ENCODE measurements at places on chromosomes 5 and 9.

DNA sequence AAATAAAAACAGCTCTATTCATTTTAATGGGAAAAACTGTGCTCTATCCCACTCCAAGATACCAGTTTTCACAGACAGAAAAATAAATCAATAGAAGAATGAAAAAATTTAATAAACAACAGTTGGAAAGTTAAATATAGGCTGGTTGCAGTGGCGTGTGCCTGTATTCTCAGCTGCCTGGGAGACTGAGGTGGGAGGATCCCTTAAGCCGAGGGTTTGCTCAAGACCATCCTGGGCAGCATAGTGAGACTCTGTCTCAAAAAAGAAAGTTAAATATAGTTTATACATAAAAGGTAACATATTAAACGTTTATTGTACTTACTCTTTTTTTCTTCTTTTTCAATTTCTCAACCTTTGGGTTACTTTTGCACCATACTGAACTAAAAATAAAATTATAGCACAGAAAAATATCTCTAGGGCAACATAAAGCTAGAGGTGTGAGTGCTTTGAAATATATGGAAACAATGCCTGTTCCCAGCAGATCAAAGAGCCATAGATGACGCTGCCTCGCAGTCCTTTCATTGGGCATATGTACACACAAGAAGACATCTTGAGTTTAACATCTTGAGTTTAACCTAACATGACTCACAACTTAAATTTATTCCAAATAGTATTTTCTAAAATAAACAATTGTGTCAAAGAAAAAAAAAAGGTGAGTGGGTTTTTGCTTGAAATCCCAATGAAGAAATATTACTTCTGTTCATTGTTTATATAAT, 25.7 kb upstream of the KLF9 start:
- no peak for DNase-seq

DNA sequence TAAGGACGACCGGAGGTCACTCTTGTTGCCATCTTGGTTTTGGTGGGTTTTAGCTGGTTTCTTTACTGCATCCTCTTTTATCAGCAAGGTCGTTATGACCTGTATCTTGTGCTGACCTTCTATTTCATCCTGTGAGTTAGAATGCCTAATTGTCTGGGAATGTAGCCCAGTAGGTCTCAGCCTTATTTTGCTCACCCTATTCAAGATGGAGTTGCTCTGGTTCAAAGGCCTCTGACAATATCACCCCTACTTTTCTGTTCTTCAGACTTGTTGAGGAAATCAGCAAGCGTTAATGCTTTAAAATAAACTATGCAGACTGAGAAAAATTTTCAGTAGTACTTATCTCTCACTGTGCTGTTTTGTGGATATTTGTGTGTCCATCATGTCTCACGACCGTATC, 92.6 kb downstream of the MTRR start:
- DNase-seq = no peak

- no peak for DNase-seq
These were observed 173.0 kb downstream of the MRPS30 start for GRCh38 chr5:44981708-44982107.

- DNase-seq = no peak
These were observed 62.4 kb downstream of the MEF2C start for GRCh38 chr5:88820581-88820980.

DNA sequence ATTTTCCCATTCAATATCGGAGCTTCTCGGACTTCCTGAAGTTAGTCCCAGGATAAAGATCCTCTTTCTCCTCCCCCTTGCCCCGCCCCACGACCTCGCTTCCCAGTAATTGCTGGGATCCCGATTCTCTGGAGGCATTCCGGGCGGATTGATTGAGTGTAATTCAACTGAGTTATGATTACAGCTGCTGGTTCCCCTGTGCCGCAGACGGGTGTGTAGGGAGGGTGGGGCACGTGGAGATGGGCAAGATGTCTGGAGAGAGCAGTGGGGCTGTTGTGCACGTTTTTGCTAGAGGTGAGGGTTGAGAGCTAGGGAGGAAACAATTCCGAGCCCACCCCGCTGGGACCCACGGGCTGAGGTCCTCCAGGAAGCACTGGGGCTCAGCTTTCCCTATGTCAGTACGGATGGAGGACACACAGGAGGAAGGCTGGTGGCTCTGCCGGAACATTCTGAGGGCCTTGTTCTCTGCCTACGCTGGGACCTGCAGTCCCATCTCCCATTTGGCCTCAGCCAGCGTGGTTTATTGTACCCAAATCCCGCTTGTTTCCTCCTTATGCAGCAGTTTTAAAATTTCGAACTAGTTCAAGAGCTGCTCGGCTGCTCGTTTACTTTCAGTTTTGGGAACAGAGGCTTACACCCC, 2.4 kb upstream of the DMRT2 start:
- DNase-seq = no peak

DNA sequence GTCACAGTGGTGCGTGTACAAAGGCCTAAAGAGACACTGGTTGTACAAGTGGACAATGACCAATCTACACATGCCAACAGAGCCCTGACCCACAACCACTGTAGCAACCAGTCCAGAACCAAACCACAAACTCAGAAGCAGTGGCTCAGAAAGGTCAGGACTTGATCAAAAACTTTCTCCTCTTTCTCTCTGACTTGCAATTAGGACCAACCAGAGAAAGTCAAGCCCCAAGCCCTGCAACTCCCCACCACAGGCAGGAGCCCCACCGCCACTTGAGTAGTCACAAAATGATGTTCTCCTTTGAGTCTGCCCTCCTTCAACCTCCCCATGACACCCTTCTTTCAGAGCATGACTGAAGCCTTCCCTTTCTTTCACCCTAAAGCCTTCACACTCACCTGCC, 291.8 kb downstream of the CDH10 start:
- no peak for DNase-seq

DNA sequence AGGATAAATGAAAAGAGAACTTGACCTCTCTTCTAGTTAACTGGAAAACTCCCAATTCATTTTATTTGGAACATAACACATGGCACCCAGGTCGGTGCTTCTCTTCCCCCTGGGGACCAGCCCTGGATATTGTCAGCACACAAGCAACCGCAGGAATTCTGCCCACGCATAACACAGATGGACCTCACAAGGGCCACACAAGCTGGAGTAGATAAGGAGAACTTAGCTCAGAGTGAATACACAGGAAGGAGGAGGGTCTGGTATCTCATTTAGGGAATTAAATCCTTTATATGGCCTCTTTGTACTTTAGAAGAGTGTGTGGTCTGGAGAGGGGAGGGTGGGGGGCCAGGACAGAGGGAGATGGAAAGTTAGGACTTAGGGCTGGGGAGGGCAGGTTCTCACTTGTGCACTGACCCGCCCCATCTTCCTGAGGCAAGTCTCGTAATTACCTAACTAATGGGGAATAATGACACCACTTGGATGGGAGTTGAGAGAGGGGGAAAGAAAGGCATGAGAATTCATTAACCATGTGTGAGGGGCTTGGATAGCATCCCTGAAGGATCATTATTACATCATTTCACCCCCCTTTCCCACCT, 341.2 kb upstream of the WWC1 start:
- no peak for DNase-seq

GRCh38 chr5:128264564-128265360, 181.2 kb downstream of the SLC12A2 start:
- DNase-seq = no peak

DNA sequence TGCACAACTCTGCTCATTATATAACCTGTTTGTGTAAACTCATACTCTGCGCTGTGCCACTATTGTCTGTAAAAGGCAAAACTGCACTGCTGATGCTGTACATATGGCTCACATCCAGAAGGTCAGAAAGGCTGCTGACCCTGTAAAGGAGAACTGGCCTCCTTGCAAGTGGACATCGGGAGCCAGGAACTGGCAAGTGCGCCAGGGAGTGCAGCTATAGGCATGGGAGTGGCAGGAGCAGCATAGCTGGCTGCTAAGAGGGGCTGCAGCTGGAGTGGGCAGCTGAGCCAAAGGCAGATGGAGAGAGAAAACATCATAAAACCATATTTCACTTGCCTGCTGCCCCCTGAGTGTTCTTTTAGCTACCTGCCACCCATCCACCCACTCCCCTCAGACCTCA, 2183.4 kb upstream of the ACO1 start:
- DNase-seq = no peak

GRCh38 chr5:107223066-107223465, 447.7 kb downstream of the EFNA5 start:
- DNase-seq = no peak

- peak; percentile 88 for DNase-seq
These were observed 54.9 kb downstream of the USP20 start for GRCh38 chr9:129889941-129890717.

DNA sequence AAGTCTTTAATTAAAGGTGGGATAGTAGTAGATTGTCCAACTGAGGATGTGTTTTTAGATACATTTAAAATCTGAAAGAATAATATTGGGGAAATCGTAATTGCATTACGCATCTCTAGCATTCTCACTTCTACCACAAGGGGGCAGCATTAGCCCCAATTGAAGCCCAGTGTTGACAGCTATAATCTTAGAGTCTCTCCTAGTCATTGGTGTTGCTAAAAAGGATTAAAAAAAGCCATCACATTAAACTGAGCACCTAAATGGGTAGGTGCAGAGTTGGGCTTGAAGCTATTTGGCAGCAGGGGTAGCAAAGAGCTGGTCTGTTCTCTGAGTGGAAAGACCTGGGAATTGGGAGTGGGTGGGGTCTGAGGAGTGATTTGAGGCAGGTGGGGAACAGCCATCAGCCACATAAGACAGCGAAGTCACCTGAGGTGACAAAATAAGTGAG, 177.2 kb downstream of the OSTF1 start:
- peak; percentile 61 for DNase-seq

GRCh38 chr9:78035383-78035993, 3.9 kb upstream of the GNAQ start:
- peak; percentile 65 for DNase-seq

GRCh38 chr5:135821061-135821801, 13.2 kb upstream of the SLC25A48 start:
- DNase-seq = no peak

GRCh38 chr9:36802201-36802920, 229.7 kb downstream of the MELK start:
- DNase-seq = no peak

GRCh38 chr5:132471944-132472343, 18.6 kb downstream of the IRF1 start:
- peak; percentile 54 for DNase-seq

DNA sequence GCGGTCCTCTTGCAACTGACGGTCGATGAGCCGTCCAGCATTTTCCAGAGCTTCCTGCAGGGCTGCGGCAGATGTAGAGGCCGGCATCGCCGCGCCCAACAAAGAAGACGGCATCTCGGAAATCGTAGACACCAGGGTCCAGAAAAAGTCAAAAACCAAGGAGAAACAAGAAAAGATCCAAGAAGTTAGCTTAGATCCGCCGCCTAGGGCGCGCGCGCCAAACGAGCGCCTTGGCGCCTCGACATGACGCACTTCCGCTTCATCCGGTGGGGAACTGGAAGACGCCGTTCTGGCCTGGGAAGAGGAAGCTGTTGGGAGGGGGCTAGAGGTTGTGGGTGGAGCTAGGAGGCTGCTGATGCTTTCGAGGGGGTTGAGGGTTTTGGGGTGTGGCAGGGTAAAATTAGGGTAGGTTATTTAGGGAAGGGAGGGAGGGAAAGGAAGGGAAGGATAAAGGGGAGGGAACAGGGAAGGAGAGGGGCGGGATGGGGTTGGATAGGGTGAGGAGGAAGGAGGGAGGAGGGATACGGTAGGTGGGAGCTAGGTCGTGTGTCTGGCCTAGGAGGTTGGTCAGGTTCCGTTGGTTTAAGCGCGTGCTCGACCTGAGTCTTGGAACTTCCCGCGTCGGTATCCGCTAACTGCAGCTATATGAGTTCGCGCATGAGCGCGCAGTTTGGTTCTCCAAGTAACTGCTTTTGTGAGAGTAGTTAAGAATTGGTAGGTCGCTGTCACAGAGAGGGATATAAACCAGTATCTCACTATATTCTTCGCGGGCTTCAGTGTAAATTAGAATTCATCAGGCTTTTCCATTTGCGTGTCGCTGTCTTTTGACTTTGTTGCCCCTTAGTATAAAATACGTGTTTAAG, at the start of gene NUP155:
Gene NUP155, minus strand, starts transcription at position 243 of the 863 bp plus-strand sequence. Its CDS starts 129 bp downstream, at position 114.
- DNase-seq = peak; percentile 92

DNA sequence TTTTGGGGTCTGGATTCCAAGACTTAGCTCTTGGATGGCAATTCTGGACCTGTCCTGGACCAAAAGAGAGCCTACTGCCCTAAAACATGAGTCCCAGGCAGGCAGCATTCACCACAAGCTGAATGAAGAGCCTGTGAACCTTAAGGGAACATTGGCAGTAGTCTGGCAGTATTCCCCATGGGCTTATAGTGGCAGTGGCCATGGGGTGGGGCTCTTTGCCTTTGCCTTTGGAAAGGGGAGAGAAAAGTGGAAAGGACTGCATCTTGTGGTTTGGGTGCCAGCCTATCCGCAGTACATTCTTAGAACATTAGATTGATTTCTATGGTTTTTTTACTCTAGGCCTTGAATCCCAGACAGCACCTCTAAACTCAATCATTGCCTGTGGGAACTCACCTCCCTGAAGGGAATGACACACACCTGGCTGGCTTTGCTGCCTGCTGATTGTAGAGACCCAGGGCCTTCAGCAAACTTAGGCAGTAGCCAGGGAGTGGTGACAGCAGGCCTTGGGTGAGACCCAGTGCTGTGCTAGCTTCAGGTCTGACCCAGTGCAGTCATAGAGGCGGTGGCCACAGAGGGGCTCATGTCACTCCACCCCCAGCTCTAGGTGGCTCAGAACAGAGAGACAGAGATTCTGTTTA, 216.3 kb downstream of the CETN3 start:
- no peak for DNase-seq

- no peak for DNase-seq
These were observed 111.5 kb upstream of the CTSL start for GRCh38 chr9:87614397-87614796.

DNA sequence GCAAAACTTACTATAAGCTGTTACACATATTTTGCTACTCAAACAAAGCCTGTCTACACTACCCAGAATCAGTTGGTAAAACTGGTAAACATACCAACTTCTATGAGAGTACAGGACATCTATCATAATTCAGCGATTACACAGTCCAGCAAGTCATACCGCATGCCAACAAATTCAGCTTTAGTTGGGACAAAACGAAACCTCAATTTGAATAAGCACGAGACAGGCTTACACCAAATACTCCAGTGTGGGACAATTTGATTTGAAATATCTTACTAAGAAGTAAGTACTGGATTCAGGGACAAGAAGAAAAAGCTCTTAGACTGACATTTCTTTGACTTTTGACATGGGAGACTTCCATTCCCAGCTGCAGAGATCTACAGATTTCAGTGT, 2.0 kb downstream of the NRG2 start:
- DNase-seq = no peak
